IPS DF 6.9 (cell line): ENCODE measurements at places on chromosomes 11 and 22.

DNA sequence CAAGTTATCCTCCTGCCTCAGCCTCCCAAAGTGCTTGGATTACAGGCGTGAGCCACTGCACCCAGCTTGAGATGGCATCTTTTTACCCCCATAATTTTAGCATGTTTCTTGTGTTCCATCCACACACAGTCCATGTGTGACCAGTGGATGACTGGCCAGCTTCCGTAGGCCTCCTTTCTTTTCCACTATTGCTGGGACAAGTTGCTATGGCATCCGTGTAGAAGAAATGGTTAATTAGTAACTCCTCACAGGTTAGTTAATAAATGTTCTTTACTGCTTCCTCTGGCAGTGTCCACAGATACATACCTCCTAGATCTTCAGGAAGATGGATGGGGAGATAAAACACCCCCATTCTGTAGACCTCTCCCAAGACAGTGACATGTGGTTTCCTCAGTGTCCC, 154.3 kb upstream of the RASSF10 start:
- no peak for DNase-seq
- H3K4me3 ChIP-seq, result no peak overlapping the region
- no peaks in the 10 kb centered on the region for H3K27me3 ChIP-seq
- H3K4me1 ChIP-seq, result peaks cover 2% of the 10 kb centered on the region; the same call in 1 of the 2 replicates
- no peak overlapping the region for H3K27ac ChIP-seq
- H3K36me3 ChIP-seq, result no peaks in the 10 kb centered on the region

- no peaks in the 10 kb centered on the region for H3K27me3 ChIP-seq
- no peaks in the 10 kb centered on the region for H3K4me1 ChIP-seq
- peaks cover 2% of the 10 kb centered on the region; the same call in 1 of the 2 replicates for H3K36me3 ChIP-seq
- no peak overlapping the region for H3K27ac ChIP-seq
Observed at GRCh38 chr11:121508449-121508848, 55.7 kb upstream of the SORL1-AS1 start.

DNA sequence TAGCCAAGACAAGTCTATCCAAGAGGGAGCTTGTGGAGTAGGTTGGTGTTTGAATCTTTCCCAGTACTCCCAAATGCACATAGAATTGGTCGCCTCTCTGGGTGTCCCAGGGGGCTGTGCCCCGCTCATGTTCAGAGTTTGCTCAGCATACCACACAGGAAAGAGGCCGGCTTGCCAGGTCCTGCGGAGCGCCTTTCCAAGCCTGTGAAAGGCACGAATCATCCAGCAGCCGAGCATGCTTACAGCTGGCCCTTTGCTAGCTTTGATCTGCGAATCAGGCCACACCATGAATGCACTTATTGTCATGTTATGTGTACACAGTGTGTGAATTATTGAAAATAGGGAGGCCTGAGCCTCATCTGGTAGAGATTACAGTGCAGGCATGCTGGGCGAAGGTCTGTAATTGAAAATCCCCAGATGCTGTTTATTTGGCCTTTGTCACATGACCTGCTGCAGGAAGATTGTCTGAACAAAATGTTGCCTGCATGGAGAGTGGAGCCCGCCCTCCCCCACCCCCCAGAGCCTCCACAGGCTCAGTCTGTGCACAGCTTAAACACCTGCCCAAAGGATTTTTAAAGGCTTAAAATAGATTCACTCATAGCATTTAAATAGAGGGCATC, 163.3 kb upstream of the RASSF10 start:
- H3K36me3 ChIP-seq, result no peaks in the 10 kb centered on the region
- H3K27me3 ChIP-seq, result no peaks in the 10 kb centered on the region
- DNase-seq, result no peak
- no peak overlapping the region for H3K4me3 ChIP-seq
- H3K4me1 ChIP-seq, result peaks cover 12% of the 10 kb centered on the region; the same call in 1 of the 2 replicates

DNA sequence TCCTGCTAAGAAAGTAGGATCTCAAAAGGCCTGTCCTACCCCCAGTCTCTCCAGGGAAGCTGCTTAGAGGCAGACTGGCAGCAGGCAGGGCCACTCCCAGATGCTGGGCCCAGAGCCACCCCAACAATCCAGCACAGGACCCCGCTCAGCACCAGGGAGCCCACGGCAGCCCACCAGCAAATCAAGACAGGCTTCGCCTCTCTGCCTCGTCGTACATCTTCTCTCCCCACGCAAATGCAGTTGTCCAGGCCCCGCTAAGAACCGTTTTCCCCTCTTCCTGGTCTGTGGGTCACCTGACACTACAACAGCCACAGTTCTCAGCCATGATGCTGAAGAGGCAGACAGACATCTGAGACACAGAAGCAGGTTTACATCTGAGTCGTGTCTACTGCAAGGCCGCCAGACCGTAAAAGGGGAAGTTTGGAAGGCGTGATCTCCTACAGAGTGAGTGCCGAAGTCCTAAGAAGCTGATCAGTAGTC, 51.1 kb downstream of the IGSF9B start:
- DNase-seq, result no peak
- H3K36me3 ChIP-seq, result peaks cover 20% of the 10 kb centered on the region
- no peak overlapping the region for H3K27ac ChIP-seq
- no peaks in the 10 kb centered on the region for H3K27me3 ChIP-seq
- no peak overlapping the region for H3K4me3 ChIP-seq

DNA sequence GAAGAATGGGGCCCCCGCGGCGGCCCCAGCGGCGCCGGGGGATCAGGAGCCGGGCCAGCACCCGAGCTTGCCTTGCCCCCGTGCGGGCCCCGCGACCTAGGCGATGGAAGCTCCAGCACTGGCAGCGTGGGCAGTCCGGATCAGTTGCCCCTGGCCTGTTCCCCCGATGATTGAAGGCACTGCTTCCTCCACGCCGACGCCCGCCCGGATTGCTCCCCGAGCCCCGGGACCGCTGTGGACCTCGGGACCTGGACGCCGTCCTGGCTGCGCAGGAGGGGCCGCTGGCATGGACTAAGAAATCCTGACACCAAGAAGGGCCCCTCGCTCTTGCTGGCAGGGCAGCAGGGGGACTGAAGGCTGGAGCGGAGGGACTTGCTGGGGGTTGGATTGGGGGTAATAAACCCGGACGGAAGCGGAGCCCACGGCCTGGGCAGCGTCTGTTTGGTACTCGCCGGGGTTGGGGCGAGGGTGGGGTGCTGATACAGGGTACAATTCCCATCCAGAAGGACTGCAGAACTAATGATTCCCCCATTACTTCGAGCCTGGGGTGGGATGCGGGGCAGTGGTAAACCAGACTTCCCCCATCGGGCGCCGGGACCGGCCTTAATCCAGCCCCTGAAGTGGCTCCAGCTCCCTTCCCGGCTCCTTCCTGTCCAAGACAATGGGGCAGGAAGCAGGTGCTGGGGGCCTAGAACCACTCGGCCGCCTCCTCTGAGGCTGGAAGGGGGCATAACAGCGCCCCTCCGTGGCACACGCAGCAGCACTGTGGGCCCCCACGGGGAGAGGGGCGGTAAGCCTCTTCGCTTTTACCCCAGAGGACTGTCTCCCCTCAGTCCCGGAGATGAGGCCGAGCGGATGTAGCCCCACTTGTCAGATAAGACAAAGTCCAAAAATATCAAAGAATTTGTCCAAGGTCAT, 1.0 kb downstream of the CCDC85B start:
- H3K4me1 ChIP-seq, result peaks cover 11% of the 10 kb centered on the region
- no peaks in the 10 kb centered on the region for H3K36me3 ChIP-seq
- no peak for DNase-seq
- H3K27me3 ChIP-seq, result peaks cover 5% of the 10 kb centered on the region; the same call in 1 of the 2 replicates

DNA sequence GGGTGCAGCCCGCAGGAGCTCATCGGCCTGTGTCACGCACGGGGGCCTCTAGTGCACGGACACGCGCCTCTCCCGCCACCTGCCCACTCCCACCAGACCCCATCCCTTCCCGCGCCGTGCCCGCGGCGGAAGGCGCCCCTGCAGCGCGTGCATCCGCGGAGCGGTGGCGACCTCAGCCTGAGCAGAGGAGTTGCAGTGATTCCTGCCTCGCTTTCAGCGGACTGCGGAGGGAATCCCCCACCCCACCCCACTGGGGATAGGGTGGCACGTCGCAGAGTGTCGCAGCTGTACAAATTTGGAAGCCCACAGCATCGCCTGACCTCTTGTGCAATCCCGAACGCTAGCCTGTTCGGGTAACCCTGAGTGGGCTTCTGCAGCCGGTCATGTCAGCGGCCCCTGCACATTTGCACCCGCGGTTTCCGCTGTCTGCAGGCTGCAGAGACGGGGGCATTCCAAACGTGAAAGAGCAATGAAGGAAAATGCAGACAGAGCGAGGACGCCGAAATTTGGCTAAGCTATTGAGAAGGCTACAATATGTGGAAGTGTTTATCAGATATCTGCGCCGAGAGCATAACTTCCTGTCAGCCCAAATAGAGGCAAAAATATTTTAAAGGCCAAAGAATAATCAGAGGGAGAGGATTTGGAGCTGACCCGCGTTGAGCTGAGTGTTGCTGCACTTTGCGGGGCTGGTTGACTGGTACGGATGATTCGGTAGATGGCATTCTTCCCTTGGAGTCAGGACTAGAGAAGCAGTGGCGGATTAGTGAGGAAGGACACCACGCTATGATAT, 617 bp upstream of the ARHGAP20 start:
- H3K4me1 ChIP-seq, result no peaks in the 10 kb centered on the region
- no peak overlapping the region for H3K27ac ChIP-seq
- H3K36me3 ChIP-seq, result no peaks in the 10 kb centered on the region
- H3K27me3 ChIP-seq, result peaks cover 30% of the 10 kb centered on the region
- H3K4me3 ChIP-seq, result peak overlapping the region; percentile 73; the same call in 1 of the 2 replicates

DNA sequence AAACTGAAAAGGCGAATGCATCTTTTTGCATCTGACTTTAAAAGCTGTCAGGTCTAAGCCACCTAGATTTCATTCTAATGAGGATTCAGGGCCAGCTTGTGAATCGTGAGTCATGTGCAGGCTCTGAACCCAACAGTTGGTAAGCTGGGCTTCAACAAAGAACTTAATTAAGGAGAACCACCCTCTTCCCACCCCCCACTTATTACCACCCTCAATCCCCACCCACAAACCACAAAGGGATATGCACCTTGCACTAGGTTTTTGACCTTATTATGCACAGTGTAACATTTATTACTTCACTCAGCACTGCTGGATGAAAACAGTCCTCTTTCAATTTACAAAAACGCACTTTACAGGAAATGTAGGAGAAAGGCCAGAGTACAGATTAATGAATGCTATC, 94.1 kb upstream of the LIN7C start:
- H3K27ac ChIP-seq, result no peak overlapping the region
- H3K27me3 ChIP-seq, result no peaks in the 10 kb centered on the region; the same call in 1 of the 2 replicates
- peaks cover 1% of the 10 kb centered on the region; the same call in 1 of the 2 replicates for H3K4me1 ChIP-seq
- no peaks in the 10 kb centered on the region for H3K36me3 ChIP-seq
- H3K4me3 ChIP-seq, result no peak overlapping the region

- H3K4me1 ChIP-seq, result no peaks in the 10 kb centered on the region
- no peaks in the 10 kb centered on the region for H3K36me3 ChIP-seq
- DNase-seq, result no peak
- no peaks in the 10 kb centered on the region for H3K27me3 ChIP-seq
Observed at GRCh38 chr11:60762851-60763691, 6.4 kb downstream of the MS4A15 start.
